ENCODE measurements at places on chromosomes 6 and 20. TPM values are rescaled to one million over a fixed set of nuclear protein-coding genes. Genes with fewer than 3 reads are reported as not detected.

DNA sequence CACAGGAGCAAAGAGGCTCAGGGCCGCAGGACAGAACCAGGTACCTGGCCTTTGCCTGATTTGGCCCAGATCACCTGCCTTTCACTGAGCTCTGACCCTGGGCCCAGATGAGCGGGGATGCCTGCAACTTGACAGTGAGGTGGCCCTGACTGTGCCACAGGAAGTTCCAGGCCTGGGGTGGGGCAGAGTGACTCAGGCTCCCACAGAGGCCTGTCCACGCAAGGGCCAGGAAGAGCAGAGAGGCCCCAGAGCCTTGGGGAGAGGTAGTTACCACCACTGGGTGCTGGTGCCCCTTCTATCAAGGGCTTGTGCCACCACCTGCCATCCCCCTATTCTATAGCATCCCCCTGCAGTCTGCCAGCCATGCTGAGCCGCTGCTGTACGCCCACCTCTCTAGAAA, 4.1 kb upstream of the NOL4L start:
- DNase-seq = no peak

GRCh38 chr20:44805979-44806620, 4.2 kb downstream of the RIMS4 start:
- no peak for DNase-seq

DNA sequence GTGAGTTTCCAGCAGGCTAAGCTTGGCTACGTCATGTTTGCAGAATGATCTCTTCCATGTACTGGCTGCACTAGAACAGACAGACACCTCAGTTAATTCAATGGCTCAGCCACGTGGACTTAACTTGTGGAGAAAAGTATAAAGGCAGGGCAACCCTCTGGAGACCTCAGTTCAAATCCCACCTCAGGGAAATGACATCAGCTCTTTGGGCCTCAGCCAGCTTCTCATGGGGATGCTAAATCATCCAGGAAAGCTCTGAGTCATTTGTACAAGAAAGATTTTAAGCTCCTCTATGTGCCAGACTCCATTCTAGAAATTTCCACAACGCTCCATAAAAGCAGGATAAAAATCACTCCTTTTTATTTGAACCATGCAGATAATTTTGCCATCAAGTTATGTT, 128.5 kb upstream of the SALL4 start:
- peak; percentile 50 for DNase-seq

DNA sequence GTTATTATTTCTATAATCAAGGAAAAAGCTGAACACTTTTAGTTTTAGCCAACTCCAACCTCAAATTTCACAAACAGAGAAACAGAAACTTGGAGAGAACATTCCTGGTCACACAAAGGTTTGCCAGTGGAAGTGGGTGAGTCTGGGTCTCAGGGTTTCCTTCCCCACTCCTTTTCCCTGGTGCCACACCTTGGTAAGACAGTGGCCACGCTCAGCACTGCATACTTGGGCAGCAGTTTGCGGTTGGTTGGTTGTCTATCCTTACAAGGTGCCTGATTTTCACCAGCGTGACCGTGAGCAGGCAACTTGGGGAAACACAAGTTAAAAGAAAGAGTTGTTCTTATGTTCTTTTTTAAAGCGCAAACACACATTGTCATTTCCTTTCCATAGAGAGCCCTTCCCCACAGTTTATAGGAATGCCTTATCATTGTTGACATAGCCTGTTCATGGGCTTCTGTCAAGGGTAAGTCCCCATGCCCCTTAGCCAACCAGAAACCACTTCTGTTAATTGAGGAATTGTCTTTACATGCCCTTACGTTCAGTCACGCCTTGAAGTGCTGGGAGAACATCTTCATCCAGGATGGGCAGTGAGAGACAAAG, 82.2 kb downstream of the RIN2 start:
- DNase-seq = no peak

DNA sequence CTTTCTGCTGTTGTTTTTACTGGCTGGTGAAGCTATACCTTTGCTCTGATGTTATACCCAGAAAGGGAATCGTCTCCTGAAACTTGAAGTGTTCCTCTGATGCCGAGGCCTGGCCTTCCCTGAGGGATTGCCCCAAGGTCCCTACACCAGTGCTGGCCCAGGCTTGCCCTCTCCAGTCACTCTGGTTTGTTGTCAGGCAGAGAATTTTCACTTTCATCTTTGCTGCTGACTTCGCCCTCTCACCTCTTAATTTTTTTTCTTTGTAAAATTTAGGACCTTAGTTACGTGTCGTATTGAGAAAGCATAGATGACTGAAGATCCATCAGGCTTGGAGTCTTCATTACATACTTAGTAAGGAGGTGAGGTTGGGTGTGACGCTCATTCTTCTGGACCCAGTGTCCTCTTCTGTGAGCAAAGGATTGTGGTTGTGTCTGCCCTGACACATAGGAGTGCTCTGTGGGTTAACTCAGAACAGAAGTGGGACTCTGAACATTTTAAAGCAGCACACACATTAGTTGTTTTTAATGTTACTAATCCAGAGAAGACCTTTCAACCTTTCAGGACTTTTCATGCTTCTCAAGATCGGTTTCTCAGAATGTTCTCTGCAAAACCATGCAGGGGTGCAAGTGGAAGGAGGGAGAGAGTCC, 45.4 kb downstream of the TULP4 start:
- DNase-seq = no peak

- no peak for DNase-seq
These were observed 252.6 kb upstream of the SUPT3H start for GRCh38 chr6:45630314-45630713.

- DNase-seq = no peak
These were observed 645 bp downstream of the DDX39B start for GRCh38 chr6:31541059-31541657.

DNA sequence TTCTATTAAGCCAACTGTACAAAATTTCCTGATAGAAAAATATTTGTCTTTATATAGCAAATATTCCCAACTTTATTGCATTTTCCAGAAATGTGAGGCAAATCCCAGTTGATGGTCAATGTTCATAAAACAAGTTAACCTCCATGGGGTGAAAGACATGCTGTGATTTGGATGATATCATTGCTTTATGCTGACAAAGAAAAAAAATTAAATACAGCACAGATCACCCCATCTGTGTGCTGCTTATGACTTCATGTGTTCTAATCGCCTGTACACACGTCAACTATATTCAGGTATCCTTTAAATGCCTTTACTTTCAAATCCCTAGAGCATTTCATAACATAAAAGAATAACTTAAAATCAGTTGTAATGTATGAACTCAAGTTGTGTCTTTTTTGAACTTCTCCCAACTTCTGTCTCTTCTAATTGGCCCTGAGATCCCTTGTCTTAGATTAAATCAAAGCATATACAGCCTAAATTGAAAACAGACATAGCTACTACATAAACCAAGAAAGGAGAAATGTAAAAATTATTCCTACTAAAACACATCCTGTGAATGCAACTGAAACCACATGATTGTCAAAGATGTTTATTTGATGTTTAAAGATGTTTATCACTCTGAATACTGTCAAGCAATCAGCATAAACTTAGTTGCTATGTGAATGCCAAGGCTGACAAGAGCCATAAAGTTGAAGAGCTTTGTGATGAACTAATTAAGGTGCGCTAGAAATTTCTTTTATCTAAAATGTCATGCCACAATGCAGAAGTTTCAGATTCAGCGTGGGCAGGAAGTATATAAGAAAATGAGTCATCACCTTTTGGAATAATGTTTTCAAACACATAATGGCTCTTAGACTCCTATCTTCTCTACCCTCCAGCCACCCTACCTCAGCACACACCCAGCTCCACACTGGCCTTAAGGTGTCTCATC, 68.7 kb downstream of the FILIP1 start:
- no peak for DNase-seq

DNA sequence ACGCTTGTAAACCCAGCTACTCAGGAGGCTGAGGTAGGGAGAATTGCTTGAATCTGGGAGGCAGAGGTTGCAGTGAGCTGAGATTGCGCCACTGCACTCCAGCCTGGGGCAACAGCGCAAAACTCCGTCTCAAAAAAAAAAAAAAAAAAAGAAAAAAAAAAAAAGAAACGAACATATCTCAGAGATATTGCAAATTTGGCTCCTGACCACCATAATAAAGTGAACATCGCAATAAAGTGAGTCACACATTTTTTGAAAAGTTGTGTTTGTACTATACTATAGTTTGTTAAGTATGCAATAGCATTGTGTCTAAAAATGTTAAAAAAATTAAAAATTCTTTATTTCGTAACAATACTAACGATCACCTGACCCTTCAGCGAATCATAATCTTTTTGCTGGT, 13.3 kb downstream of the RSPH9 start:
- DNase-seq = no peak

DNA sequence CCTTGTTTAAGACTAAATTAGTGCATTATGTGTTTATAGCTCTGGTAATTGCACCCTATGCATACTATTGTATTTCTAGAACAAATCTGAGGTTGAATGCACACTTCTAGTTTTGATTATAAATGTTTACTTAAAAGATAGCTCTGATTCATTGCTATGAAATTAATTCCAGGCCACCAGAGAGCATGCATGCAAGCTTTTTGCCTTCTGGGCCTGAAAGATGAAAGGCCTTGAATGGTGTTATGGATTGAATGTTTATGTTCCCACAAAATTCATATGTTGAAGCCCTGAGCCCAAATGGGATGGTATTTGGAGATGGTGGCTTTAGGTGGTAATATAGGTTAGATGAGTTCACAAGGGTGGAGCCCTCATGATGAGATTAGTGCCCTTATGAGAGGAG, 695.0 kb upstream of the MAP3K7 start:
- DNase-seq = no peak

Gene SLC13A3
- total RNA-seq = 0.31 TPM

Gene TMC2
- not detected for total RNA-seq

Gene MAP7
- total RNA-seq = 1.8 TPM

Gene SCUBE3
- total RNA-seq = 1.6 TPM

Gene FHL5
- not detected for total RNA-seq

Gene BPIFB4
- not detected for total RNA-seq

Gene CD24
- 57.4 TPM for total RNA-seq

Gene TUBE1
- 22.3 TPM for total RNA-seq

Gene PEX7
- total RNA-seq = 8.8 TPM

Data from Panc1 (cell line).